ENCODE measurements at places on chromosomes 12 and 14. TPM values are rescaled to one million over a fixed set of nuclear protein-coding genes. Genes with fewer than 3 reads are reported as not detected.

DNA sequence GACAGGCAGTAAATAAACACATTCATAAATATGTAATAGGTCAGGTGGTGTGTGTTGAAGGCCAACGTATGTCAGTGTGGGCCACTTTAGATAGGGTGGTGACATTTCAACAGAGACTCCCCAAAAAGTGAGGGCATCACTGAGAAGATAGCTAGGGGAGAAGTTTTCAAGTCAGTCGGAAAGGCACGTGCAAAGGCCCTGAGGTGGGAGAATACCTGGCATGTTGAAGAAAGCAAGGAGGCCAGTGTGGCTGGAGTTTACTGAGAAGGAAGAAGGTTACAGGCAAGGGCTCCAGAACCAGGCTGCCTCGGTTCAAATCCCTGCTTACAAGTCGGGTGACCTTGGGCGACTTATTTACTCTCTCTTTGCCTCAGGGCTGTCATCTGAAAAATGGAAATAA is 11.0 kb upstream of the HEBP1 start:
- DNase-seq: no peak

DNA sequence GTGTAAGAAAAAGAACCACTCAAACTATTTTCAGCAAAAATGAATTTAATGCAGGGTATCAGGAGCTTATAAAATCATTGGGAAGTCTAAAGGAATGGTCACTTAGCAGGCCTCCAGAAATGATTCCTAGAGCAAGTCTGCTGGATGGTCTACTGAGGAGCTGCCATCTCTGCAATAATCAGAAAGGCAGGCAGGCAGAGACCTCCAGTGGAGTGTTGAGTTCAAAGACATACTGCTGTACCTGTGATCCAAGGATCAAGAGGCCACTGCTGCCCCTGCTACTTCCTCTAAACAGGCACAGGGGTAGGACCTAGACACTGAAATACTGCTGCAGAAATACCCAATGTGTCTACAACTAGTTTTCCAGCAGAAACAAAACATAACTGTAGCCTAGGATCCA is 14.5 kb upstream of the KICS2 start:
- DNase-seq: no peak

GRCh38 chr14:63656194-63656593 is 14.5 kb upstream of the WDR89 start:
- DNase-seq: no peak

DNA sequence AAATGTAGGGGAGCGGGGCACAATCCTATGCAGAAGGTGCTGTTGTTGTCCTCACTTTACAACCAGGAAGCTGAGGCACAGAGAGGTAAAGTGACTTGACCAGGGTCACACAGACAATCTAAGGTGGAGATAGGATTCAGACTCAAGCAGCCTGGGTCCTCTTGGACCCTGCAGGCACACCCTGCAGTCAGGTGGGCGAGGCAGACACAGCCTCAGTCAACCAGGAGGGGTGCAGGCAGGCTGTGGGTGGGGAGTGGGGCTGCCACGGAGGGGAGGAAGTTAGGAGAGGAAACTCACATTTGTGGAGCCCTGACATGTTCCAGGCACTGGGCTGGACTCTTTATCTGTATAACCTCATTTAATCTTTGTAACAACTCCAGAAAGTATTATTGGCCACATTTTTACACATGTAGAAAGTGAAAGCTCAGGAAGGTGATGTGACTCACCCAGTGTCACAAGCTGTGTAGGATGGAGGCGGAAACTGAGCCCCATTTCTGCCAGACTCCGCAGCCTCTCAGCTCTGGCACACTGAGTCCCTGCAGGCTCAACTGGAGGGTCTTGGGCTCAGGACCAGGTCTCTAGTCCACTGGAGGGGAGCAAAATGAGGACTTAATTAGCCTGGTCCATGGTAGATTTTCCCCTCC is 24.9 kb upstream of the CHGA start:
- no peak for DNase-seq

The SPRYD4 gene
- total RNA-seq: 3.9 TPM

GRCh38 chr14:71381814-71382213 is 474.6 kb downstream of the PCNX1 start:
- no peak for DNase-seq

GRCh38 chr14:68774771-68775613 is 17.9 kb downstream of the ZFP36L1 start:
- DNase-seq: peak; percentile 34

GRCh38 chr14:104724981-104725771 is 1.1 kb downstream of the ADSS1 start:
- DNase-seq: peak; percentile 76

DNA sequence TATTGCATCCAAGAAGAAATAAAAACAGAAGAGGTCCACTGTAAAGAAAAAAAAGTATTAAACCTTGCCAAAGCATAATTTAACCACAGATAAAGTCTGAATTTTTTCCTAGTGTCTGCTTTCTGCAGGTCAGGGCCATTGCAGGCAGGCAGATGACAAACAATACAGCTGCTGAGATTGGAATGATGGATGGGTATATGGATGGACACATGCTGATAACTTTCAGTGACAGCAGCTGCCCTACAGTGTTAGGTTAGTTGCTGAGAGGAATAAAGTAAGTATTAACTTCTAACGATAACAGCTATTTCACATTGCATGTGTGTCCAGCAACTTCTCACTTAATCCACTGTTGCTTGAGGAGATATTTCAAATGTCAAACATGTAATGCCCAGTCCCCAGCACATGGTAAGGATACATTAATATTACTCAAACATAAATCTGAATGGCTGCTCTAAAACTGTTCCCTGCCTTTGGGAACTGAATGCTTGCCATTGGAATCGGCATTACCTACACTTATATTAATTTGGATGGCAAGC is 515.3 kb downstream of the RMST start:
- no peak for DNase-seq

The PTPN21 gene
- 20.3 TPM for total RNA-seq

The SPRING1 gene
- 6.3 TPM for total RNA-seq

DNA sequence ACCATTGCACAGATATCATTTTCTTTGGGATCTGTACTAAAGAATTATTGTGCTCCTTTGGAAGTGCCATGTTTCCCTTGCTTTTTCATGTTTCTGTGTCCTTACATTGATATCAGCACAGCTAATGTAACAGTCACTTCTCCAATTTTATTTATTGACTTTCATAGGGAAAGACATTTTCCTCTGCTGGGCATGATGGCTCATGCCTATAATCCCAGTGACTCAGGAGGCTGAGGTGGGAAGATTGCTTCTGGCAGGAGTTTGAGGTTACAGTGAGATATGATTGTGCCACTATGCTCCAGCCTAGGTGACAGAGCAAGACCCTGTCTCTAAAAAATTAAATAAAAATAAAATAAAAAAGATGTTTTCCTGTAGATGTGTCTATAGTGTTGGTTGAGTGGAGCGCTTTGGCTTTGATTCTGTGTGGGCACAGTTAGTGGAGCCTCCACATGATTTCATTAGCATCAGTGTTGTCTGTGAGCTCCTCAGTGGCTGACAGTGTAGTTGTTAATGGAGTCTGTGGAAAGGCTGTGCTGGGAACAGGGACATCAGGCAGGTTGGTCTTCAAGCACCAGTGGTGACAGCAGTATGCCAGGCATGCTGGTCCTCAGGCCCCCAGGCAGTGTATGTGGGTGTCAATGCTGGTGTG is 7.4 kb downstream of the OAS2 start:
- no peak for DNase-seq

The CLEC4E gene
- total RNA-seq: 1.1 TPM

DNA sequence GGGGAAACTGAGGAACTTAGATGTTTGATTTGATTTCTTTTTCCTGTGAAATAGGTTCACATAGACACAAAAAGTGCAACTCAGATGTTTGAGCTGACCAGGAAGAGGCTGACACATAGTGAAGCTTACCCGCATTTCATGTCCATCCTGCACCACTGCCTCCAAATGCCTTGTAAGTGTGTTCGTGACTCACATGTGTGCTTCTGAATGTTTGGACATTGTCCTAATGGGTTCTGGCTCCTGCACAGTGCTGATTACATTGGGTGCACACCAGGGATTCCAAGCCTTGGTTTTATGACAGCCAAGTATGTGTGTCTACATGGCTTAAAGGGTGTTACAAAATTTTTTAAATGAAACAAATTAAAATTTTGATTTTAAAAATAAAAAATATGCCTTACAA is 137.4 kb downstream of the DAAM1 start:
- DNase-seq: no peak

- DNase-seq: no peak
These were observed 7.1 kb downstream of the P2RX4 start for GRCh38 chr12:121217063-121217462.

The BLTP3B gene
- 34.6 TPM for total RNA-seq

The SDR9C7 gene
- not detected for total RNA-seq

DNA sequence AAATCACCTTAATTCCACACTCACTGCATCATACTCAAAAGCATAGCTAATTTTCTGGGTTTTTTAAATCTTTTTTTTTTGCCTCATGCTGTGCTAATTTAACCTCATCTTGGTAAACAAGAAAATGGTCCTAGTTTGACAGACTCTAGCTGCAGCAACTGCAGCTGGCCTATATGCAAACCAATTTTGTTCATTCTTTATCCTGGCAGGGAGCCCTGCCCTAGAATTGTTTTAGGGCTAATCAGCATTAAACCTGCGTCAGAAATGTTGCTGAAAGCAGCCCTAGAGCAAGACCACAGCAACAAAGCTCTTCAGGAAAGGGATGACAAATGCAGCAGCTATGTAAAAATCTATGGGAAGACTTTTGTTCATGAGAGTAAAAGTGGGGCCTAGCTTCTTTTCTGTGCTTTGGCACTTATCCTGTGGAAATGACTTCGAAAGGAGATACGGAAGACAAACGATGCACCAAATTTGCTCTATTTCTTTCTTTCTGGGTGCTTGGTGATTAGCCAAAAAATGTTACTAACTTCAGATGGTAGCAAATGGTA is 72.2 kb downstream of the DENND5B start:
- no peak for DNase-seq

GRCh38 chr14:20719777-20720176 is 25.9 kb upstream of the EDDM3A start:
- no peak for DNase-seq

- no peak for DNase-seq
These were observed 57.7 kb downstream of the RPAP3 start for GRCh38 chr12:47648056-47648579.

- no peak for DNase-seq
These were observed 4.2 kb downstream of the CSRP2 start for GRCh38 chr12:76874491-76875190.

- DNase-seq: no peak
These were observed 22.3 kb downstream of the SNW1 start for GRCh38 chr14:77738559-77739250.

GRCh38 chr14:35854696-35855270 is 28.6 kb downstream of the BRMS1L start:
- DNase-seq: no peak

- DNase-seq: no peak
These were observed 19.3 kb downstream of the MMP17 start for GRCh38 chr12:131847456-131847855.

- DNase-seq: no peak
These were observed 615.4 kb downstream of the C12orf50 start for GRCh38 chr12:87413784-87414183.

The SERPINA5 gene
- total RNA-seq: 59.7 TPM

- DNase-seq: no peak
These were observed 261.7 kb downstream of the NEDD1 start for GRCh38 chr12:97168804-97169203.

GRCh38 chr12:31477687-31478086 is 113.2 kb downstream of the DENND5B start:
- DNase-seq: no peak

DNA sequence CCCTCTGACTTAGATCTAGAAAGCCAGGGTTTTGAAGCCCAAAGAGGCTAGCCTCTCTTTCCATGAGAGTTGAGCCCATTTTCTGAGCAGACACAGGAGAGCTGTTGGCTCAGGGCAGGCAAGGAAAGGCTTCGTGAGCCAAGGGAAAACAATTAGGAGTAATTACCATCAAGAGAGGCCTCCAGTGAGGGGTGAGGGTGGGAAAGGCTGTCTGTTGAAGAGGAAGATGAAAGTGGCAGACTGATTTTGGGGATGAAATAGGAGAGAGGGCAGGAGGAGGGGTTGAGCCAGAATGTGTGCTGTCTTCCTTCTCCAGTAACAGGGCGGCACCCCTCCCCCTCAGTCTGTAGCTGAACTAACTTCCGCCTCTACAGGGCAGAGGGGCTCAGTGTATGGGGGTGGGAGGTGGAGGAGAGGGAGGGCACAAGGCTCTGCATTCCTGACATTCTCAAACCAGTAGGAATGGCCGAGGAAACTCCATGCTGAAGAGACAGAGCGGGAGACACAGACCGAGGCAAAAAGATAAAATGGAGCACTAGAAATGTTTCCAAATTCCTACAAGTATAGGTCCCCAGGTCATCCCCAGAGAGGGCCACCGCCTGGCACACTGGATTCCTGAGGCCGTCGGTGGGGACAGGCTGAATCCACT is 33.1 kb upstream of the COL2A1 start:
- no peak for DNase-seq

Measured in psoas muscle (tissue), 8 donors.